ENCODE measurements at places on chromosomes 13 and 19.

DNA sequence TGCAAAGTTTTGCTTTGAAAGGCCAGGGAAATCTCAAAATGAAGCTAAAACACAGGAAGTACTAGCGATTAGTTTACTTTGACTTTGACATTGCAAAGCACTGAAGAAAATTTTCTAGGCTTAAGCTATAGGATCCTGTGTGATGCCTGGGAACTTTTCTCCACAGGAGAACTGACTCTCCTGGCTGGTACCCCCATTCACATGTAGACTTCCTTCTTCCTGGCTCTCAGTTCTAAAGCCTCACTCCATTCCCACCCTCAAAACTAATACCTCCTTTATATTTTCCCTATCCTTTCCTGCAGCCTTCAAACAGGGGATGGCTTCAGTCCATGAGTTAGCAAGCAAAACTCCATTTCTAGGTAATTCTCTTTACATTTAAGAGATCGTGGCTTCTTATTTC, 189.5 kb downstream of the SLITRK1 start:
- DNase-seq = no peak

DNA sequence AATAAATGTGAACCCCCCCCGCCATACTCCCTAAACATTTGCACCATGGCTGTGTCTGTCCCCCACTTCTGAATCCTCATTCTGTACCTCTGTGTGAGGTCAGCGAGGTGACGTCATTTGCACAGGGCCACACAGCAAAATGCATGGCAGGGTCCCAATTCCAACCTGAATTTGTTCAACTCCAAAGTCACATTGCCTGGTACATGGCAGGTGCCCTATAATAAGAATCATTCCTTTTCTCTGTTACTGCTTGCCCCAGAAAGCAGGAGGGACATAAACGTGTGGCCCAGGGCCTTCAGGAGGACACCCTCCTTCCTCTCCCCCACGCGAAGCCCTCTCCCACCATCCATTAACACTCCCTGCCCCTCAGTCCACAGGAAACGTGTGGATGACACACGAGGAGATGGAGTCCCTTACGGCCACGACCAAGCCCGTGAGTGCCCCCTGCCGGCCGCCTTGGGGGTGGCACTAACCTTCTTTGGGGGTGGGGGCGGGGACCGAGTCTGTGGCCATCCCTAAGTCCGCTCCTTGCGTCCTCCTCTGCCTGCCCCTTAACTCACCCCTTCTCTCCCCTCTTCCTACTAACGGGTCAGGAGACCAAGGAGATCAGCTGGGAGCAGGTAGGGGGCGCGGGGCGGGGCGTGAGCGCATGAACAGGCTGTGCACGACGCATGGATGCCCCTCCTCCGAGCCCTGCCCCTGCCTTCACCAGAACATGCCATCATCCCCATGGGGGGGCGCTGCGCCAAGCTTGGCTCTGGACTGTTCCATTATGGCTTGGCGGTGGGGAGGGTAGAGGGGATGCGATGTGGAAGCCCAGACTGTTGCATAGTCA, 9.4 kb downstream of the HRC start:
- peak; percentile 57 for DNase-seq

DNA sequence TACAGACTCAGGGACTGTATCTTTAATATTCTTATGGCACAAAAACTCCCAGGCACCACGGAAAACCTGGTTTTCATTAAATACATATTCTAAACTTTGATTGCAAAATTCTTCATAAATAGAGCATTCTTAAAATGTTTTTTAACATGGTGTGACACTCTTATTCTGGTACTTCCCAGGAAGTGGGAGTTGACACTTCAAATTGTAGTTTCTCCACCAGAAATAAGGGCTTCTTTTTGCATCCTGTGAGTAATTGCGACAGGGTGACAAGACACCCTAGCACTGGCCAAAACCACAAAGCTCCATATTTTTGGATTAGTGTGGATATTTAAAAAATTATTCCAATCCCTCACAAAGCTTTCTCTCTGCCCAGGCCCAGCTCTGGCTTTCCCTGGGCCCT, 43.6 kb upstream of the MTIF3 start:
- no peak for DNase-seq

- no peak for DNase-seq
Observed at GRCh38 chr13:58666331-58666730, 1034.8 kb downstream of the PCDH17 start.

GRCh38 chr19:52535771-52536447, 8.4 kb downstream of the ZNF808 start:
- peak; percentile 81 for DNase-seq

- DNase-seq = no peak
Observed at GRCh38 chr13:33078263-33078662, 62.0 kb downstream of the KL start.

Data from CD8-positive, alpha-beta memory T cell (primary cell).